ENCODE measurements at places on chromosomes 1 and 21. TPM values are rescaled to one million over a fixed set of nuclear protein-coding genes. Genes with fewer than 3 reads are reported as not detected.

OR6N1 gene
- not detected for total RNA-seq

SERBP1 gene
- total RNA-seq, result 303 TPM

AMY1C gene
- not detected for total RNA-seq

ALPL gene
- not detected for total RNA-seq

POLR3GL gene
- 23.1 TPM for total RNA-seq

SPATC1L gene
- total RNA-seq, result 21.6 TPM

HTR1D gene
- total RNA-seq, result 0.39 TPM

C1QA gene
- not detected for total RNA-seq

SPAG17 gene
- total RNA-seq, result not detected

DDAH1 gene
- total RNA-seq, result 71.0 TPM

CD84 gene
- not detected for total RNA-seq

MTFR1L gene
- total RNA-seq, result 45.0 TPM

TCP10L gene
- total RNA-seq, result not detected

C1orf116 gene
- total RNA-seq, result not detected

S100A10 gene
- total RNA-seq, result 154 TPM

CENPL gene
- 36.8 TPM for total RNA-seq

CFHR5 gene
- total RNA-seq, result not detected

All from M059J (cell line).